BJ (cell line): ENCODE measurements at places on chromosomes 12 and 14.

DNA sequence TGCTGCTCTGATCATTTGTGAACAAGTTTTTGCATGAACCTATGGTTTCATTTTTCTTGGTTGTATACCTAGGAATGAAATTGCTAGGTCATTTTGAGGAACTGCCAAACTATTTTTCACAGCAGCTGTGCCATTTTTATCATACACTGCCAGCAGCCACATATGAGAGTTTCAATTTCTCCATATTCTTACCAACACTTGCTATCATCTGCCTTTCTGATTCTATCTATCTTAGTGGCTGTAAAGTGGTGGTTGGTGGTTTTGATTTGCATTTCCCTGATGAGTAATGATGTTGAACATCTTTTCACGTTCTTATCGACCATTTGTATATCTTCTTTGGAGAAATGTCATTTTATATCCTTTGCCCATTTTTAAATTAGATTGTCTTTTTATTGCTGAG lies 146.1 kb downstream of the C12orf75 start:
- DNase-seq = no peak

DNA sequence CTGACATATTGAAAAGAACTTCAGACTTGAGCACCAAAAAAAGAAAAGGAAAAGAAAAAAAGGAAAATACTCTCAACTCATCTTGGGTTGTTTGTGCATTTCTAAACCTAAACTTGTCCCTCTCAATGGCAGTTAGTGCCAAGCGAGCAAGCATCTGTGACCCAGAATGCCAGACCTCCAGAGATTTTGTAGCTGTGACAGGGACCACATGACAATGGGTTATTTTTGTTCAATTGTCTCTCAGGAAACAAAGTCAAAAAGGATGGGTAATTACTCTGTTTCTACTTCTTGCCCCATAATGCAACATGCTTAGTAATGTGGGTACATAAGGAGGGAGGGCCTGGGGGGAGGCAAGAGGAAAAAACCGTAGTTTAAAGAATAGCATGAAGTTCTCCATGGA lies 285.7 kb upstream of the RTL1 start:
- DNase-seq = no peak

- DNase-seq = no peak
These were observed 230.8 kb upstream of the NPAS3 start for GRCh38 chr14:32707742-32708500.

DNA sequence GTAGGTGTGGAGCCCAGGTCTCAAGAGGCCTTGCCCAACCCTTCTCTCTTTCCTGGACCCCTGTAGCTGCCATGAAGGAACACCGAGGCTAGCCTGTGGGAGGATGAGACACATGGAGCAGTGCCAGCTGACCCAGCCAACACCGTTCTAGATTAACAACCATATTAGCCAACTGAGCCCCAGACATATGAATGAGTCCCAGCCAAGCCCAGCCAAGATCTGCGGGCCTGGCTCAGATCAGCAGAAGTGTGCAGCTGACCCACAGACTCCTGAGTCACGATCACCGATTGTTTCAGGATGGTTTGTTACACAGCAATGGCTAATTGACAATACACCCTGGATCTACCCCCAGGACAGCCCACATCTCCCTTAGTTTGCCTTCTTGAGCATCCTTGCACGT lies 82.1 kb downstream of the NTF3 start:
- DNase-seq = no peak
